ENCODE measurements at places on chromosomes 3 and 15.
A peak's percentile ranks its signal among the peaks of the same experiment; 100 is the strongest.

DNA sequence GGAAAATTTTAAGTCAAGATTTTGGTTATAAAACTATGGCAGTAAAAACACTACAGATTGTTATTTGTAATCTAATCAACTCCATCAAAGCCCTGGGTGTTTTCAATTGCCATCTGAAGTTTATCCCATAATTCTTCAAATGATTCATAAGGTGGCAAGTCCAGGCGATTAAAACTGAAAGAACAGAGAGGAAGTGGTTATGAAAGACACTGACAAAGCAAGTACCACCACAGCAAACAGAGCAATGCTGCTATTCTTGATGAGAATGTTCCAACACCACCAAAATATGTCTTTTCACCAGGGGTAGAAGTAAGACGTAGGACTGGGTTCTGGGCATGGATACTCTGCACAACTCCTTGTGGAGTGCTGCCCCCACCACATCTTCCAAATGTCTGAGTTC lies 86.9 kb upstream of the PRTG start:
- no peak for DNase-seq

- DNase-seq: no peak
These were observed 51.4 kb downstream of the FGD5 start for GRCh38 chr3:14869917-14870782.

DNA sequence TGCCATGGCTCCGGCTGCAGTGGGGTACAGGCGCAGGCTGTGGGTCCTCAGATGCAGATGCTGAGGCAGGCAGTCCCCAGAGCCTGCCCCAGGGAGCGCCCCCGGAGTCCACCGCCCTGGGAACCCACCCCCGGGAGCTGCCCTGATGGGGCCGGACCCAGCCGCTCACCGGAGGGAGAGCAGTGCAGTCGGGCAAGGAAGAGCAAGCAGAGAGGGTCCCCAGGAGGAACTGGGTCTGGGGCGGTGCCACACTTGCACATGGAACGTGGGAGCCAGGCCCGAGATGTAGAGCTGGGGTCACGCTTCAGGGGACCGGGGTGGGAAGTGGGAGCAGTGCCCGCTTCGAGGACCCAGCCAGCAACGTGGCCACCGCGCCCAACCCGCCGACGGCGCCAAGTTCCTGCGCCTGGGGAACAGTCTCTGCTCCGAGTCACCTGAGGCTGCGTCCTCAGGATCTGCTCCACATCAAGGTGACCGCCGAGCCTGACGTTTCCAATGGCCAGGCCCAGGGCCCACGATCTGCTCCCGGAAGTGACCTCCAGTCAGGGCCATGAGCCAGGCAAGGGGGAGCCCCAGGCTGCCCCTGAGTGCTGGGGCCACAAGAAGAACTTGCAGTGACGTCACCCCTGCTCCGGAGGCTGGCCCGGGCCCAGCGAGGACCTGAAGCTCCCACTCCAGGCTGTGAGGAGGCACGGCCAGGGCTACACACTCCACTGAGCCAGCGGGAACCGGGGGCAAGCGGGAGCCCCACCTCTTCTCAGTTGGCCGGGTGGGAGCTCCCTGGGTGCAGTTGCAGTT lies 27.0 kb upstream of the TFG start:
- DNase-seq: no peak

DNA sequence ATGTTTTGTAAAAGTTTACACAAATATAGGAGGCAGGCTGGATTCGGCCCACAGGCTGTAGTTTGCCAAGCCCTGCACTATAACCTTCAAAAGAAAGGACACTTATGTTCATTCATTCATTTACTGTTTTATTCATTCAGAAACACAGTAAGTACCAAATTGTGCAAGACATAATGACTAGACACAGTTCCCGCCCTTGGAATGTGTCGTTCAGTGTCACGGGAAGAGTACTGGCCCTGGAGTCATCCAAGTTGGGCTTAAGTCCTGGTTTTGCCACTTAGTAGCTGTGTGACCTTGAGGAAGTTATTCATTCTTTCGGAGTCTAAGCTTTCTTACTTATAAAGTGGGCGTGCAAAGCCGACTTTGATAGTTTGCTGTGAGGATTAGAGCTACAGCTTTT lies 22.0 kb downstream of the COLQ start:
- no peak for DNase-seq

GRCh38 chr3:58640700-58641372 lies 25.7 kb downstream of the FAM3D start:
- DNase-seq: peak; percentile 74

- DNase-seq: no peak
These were observed 522 bp upstream of the NRROS start for GRCh38 chr3:196638861-196639482.

DNA sequence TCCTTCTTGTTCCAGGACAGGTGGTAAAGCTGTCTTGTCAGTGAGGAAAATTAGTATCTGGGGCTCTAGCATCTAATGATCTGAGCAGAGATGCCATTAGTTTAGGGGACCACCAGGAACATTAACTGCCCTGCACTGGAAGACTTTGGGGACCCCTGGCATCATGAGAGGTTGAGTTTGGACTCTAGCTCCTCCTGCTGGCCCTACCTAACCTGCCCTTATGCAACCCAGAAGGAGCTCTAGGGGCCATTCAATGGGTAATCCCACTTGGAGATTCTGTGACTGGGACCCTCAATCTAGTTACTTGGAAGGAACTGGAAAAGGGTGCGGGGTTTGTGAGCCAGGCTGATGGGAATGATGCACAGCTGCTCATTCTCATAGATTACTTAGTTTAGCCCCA lies 451.0 kb downstream of the EPHB1 start:
- DNase-seq: no peak

DNA sequence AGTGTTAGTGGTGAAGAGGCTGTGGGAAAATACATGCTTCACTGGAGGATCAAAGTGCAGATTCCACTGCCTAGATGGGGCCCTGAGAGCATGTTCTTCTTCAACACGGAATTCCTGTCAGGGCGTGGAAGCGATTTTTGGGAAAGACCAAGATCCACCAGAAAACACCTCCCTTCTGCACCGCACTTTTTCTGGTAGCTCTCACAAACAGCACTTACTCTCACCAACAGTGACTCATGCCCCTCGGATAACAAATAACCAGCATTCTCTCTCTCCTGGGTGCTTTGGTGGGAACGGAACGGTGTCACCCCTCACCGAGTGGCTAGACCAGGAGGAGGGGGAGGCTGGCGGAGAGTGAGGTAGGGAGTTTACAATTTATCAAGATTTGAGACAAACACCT lies 40.1 kb downstream of the ADAMTSL3 start:
- peak; percentile 2 for DNase-seq

- peak; percentile 15 for DNase-seq
These were observed 446.8 kb downstream of the IGSF11 start for GRCh38 chr3:118587847-118588246.

DNA sequence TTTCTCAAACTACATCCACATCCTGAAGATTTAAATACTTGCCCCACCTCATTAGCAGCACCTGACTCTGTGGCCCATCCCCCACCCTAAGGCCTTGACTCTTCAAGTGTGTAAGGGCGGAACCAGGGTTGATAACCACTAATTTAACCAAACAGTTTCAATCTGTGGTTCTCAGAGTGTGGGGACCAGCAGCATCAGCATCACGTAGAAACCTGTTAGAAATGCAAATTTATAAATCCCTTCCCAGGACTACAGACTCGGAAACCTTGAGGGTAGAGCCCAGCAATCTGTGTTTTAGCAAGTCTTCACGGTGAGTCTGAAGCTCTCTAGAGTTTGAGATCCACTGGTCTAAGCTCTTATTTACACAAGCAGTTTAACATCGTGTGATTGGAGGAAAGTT lies 12.4 kb downstream of the GNB4 start:
- no peak for DNase-seq

- DNase-seq: peak; percentile 22
These were observed 66.0 kb upstream of the SLC2A2 start for GRCh38 chr3:171092467-171092911.

GRCh38 chr3:193972832-193973231 lies 163.1 kb upstream of the HES1 start:
- DNase-seq: no peak

Data from RPMI7951 (cell line).